ENCODE measurements at places on chromosomes 2 and 18.

GRCh38 chr2:151766437-151767153, 32.3 kb upstream of the NEB start:
- DNase-seq = no peak

GRCh38 chr2:119196301-119197125, 27.1 kb upstream of the STEAP3 start:
- DNase-seq = peak; percentile 11

- no peak for DNase-seq
Observed at GRCh38 chr2:43133336-43133707, 93.1 kb downstream of the ZFP36L2 start.

GRCh38 chr2:1339388-1340140, 73.7 kb upstream of the TPO start:
- DNase-seq = peak; percentile 30

GRCh38 chr2:24107-24506, 22.2 kb downstream of the FAM110C start:
- DNase-seq = no peak

DNA sequence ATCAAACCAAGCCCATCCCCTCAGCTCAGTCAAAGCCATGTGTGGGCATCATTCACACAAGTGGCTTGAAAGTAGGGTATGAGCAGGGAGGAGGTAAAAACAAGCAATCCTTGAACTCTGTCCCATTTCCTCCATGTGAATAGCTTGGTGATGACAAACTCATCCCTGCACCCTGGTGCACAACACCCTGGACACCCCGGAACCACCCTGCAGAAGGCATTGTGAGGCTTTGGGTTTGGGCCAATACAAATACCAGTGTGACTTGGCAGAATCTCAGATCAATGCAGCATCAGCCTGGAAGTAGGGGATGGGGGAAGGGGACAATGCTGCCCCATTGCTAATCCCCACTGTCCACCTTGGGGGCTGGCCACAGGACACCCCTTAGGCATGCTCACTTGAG, 28.6 kb downstream of the TGFA start:
- DNase-seq = no peak

- DNase-seq = no peak
Observed at GRCh38 chr2:49004036-49004626, 150.2 kb downstream of the FSHR start.

DNA sequence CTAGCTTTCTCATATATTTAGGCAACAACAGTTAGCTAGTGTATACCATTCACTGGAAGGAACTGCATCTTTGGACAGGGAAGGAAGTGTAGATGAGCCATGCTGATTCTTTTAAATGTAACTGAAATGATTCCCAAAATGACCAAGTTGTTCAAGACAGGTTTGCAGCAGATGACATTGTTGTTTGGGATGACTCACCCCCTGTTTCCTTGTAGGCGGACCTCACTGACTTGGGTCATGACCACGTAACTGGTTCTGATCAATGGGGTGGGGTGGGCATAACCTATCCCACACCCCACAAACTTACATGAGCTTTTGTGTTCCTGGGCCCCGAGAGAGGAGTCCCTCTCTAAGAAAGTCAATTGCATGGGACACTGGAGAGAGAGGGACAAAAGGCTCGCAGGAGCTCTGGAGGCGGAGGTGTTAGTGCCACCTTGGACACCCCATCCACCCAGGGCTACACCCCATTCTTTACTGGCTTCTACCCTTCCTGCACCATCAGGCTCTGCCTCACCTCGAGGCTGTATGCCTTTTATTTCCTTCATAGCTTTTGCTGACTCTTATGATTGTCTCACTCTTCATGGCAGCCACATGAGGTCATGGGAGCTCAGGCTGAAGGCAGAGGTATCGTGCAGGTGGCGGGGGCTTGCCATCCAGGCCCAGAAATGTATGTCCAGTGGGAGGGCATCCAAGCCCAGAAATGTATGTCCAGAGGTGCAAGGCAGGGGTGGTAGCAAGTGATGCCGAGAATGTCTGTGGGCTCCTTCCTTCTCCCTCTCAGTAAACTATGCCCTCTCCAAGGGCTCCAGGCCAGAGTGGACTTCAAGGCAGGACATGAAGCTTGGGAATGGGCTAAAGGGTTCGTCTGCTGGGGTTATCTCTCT, 108.0 kb downstream of the TWIST2 start:
- DNase-seq = no peak

- no peak for DNase-seq
Observed at GRCh38 chr2:195534971-195535370, 122.1 kb upstream of the SLC39A10 start.

DNA sequence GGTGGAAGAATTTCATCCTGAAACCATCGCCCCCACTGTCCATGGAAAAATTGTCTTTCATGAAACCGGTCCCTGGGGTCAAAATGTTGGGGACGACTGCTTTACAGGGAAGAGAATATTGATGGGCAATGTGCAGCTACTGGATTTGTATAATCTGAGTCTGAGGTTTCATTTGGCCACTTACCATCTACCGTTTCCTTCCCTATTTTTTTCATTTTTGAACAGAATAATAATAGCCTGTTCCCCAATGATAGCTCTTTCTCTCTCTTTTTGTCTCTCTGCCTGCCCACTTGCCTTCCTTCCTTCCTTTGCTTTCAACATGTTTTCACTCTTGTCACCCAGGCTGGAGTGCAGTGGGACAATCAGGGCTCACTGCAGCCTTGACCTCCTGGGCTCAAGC, 78.3 kb upstream of the TLK1 start:
- no peak for DNase-seq

GRCh38 chr2:74206180-74206688, 7.8 kb downstream of the MTHFD2 start:
- no peak for DNase-seq

GRCh38 chr2:106163948-106164545, 30.1 kb downstream of the UXS1 start:
- no peak for DNase-seq

DNA sequence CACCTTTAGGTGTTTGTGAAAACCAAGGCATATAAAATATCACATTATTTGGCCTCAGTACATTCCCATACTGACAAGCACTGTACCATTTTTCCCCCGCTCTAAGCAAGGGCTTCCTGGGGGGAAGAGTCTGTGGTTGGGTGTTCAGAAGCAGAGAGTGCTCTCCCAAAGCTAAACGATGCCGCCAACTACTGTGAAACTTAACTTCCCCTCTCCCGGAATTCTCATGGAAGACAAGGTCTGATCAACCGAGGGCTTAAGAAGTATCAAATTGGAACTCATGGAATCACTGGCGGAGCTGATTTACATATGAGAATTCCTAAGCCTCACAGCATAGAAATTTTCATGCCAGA, 433 bp upstream of the MFF start:
- DNase-seq = no peak

DNA sequence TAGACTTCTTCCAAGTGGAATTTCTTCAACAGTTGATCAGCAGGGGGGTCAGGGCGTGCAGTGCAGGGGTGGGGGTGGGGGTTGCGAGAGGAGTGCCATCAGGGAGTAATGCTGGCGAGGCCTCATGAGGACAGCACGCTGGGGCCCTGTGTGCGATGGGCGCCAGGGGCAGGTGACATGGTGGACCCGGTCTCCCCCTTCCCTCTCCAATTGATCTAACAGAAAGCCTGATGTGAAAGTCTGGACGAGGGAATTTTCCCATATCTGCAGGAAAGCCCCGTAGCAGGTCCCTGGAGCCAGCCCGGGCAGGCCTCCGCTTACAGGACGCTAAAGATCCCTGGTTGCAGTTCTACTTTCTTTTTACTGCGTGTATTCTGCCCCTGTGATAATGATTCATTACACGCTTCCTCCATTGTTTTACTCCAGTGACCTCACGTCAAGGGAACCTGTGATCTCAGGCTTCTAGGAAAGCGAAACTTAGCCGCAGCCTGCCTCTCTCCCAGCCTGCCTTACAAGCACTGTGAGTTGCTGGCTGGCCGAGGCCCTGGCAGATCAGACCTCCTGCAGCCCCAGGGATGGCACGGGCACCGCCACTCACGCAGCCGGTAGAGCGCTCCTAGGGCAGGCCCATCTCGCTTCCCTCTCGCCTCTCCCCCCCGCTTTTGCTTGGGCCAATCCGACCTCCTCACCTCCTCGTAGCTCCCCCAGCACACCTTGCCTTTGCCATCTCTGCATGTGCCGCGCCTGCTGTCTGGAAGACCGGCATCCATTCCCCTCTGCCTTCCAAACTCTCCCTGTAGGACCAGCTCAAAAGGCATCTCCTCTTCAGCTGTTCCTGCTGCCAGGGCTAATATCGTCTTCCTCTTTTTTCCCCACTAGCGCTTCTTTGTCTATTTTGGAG, 19.2 kb downstream of the NEURL3 start:
- peak; percentile 71 for DNase-seq

DNA sequence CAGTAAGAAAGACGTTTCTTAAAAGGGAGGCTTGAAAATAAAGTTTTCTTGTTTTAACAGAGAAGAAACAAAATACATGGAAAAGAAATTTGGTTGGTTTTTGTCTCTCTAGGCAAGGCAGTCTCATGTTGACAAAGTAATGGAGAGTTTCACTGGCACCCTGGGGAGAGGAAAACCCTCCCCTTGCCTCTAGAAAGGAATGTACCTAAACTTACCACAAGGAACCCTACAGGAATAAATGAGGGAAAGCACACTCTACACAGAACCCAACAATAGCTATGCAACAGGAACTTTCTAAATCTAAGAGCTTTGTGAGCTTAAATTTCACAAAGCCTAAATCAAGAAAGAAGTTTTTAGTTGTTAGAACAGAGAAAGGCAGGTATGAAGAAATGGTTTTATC, 37.0 kb downstream of the FIGN start:
- no peak for DNase-seq

DNA sequence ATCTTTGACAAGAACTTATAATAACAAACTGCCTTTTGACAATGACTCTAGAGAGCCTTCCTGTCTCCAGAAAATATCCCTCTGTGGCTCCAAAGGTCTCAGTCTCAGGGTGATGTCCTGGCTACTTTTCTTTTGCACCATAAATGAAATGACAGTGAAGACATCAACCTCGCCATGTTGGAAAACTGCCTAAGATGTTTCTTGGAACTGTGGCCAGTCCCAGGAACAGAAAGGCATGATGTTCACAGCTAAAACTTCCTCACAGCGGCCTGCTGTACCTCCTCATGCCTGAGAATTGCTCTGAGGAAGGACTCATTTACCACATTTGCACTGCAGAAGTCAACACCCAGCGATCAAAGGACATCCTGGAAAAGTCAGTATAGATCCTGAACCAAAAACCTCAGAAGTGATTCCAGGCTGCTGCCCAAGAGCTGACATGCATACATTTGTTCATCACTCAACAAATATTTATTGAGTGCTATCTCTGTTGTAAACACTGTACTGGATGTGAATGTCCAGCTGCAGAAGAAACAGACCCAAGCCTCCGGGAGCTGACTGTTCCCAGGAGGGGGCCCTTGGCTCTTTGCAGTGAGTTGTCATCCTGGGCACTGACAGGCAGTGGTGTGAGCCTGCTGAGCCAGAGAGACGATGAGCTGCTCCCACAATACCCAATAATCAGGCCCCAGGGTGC, 64.3 kb upstream of the ACSL3 start:
- DNase-seq = no peak

DNA sequence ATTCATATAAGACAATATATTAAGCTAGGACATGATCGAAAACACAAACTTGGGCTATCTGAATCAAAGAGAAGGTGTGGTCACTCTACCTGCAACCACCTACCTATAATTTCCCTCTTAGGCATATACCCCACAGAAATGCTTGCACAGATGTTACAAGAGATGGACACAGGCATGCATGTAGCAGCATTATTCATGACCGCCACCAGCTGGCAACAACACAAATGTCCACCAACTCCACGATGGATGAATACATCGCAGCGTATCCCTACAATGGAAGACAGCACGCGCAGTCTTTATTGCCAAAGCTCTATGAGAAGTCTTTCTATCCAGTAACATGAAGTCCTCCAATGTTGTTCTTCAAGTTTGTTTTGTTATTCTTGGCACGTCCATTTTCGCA, 90.8 kb downstream of the ARL4C start:
- DNase-seq = no peak

DNA sequence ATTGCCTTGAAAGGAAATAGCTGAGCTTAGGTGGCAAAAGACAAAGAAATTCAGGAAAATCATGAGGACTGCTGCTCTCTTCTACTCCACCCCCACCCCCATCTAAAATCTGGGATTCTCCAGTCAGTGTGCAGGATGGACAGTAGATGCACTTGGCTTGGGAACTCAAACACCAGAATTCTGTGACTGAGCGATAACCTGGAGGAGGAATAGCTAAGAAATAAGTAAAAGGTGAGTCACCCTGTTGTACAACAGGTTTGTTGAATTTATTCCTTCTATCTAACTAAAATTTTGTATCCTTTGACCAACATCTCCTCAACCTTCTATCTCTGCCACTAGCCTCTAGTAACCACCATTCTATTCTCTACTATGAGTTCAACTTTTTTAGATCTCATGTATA, 1029.9 kb upstream of the ACVR2A start:
- DNase-seq = no peak

Data from eye (tissue), 1 donor.